ENCODE measurements at places on chromosomes 5 and 9.

GRCh38 chr9:82554381-82554780 is 508.6 kb downstream of the RASEF start:
- no peak for DNase-seq

GRCh38 chr9:87263291-87263690 is 234.4 kb upstream of the DAPK1 start:
- no peak for DNase-seq

- DNase-seq = no peak
Observed at GRCh38 chr9:112135706-112136105, 39.4 kb downstream of the SUSD1 start.

- no peak for DNase-seq
Observed at GRCh38 chr5:2168601-2169429, 286.1 kb upstream of the IRX4 start.

- DNase-seq = no peak
Observed at GRCh38 chr9:94511134-94511954, 43.5 kb upstream of the PCAT7 start.

- DNase-seq = peak; percentile 91
Observed at GRCh38 chr5:150946351-150946905, 41.6 kb upstream of the ZNF300 start.

DNA sequence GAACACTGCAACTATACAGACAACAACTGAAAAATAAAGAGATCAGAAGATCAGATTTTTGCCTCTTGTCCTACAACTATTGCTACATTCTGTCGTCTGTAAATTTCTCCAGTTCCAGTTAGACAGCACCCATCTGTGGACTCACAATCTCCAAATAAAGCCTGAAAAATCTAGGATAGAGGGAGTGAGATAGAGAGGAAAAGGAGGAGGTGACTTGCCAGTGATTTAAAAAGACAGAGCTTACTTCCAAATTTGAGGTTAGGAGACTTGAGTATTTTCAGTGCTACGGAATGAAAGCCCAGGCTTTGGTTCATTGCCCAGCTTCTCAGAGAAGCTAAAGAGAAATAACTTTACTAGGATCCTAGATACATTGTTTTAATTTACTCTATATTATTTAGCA is 63.6 kb downstream of the PTCD2 start:
- DNase-seq = no peak

DNA sequence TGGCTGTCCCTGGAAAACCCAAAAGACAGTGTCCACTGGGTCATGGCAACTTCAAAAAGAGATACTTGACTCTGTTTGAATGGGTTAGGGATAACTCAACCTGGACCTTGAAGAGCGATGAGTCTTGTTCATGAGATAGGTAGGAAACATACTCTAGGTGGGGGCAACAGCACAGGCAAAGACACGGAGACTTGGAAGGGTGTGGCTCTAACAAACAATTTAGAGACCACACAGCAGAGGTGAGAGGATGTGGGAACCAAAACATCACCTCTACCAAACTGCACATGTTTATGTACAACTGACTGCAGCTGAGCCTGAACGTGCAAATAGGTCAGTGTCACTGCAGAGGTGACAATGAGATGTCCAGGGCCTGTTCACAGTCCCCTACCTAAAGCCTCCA is 247.7 kb upstream of the ADRA1B start:
- no peak for DNase-seq

DNA sequence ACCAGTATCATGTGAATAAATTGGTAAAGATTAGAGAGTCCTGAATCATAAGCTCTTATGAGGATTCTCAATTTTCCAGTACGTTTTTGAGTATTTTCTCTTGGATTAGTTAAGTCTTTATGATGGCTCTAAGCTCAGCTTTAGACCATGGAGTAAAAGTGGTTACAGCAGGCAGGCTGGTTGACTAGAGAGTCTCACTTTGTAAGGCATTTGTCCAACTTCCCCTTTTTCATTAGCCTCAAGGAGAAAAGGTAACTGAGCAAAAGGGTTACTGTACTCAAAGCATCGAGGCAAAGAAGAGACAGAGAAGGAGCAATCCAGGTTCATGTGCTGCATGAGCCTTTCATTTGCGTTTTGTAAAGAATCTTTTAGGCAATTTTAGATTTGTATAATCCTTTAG is 8.5 kb downstream of the NOP16 start:
- no peak for DNase-seq

DNA sequence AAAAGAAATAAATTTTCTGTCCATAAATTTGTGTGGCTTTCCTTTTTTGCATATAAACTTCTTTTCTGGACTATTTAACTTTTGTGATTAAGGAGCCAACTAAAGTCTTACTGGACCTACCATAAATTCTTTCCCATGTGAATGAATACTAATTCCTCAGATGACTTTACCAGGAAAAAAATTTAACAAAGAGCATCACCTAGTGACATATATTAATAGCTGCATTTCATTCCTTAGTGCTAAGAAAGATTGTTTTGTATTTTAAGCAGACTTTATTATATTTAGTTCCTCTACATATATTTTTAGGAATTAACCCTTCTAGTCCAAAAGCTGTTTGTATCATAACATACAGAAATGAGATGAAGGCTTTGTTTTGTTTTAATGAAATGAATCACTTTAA is 64.4 kb downstream of the C9orf85 start:
- no peak for DNase-seq

DNA sequence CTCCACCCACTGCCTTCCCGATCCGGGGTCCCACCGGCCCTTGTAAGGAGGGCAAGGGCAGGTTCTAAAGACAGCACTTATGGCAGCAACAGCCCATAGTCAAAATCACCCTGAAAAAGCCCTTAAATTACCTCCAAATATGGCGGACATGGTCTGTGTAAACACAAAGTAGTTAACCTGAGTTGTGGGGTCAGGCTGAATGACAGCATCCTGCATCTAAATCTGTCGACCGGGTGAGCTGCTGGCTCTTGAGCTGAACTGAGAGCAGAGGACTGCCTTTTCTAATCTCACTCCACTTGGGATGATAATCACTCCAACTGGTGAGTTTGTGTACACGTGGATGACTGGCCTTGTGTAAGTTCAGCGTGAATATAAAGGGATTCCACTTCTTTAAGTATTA is 249.6 kb downstream of the DENND1A start:
- no peak for DNase-seq

DNA sequence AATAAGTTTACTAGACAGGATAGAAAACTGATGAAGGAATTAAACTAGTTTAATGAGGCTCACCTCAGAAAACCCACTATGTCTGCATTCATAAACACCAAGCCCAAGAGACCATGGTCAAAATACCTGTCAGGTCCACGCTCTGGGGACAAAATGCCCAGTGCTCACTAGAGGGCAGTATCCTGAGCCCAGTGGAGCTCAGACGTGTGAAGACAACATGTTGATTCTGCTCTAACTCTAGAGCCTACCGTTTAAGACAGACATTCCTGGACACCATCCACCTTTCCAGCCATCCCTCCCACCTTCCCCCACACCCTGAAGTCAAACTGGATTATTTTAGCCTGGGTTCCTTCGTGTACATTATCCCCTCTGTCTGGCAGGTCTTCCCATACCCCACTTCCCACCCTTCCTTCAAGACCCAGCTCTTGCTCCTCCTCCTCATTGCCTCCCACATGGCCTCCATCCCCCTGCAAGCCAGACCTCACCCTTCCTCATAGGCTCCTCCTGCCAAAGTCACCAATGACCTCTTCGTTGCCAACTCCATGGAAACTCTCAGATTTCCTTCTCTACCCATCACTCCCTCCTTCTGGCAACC is 142.3 kb upstream of the FSTL4 start:
- no peak for DNase-seq

GRCh38 chr5:137091472-137091871 is 407.7 kb downstream of the SPOCK1 start:
- DNase-seq = no peak

GRCh38 chr5:160342413-160342941 is 27.9 kb downstream of the C1QTNF2 start:
- DNase-seq = no peak

- DNase-seq = no peak
Observed at GRCh38 chr9:137252555-137253506, 1.7 kb downstream of the STPG3 start.

- no peak for DNase-seq
Observed at GRCh38 chr5:157959370-157959769, 100.4 kb upstream of the CLINT1 start.

DNA sequence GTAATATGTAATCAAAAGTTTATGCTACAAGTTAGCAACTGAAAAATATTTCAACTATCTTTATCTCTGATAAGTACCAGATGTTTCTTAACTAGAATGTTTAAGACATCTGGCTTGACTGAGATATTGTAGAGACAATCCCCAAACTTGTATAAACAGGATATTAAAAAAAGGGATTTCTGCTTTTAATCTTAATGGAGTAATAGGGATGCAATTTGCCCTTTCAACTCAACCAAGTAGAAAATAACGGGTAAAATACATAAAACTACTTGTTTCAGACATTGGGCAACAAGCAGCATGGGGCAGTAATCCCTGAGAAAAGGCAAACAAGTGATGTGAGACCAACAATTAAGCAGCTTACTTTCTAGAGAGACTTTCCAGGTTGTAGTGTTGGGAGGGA is 9.4 kb upstream of the ADAMTS12 start:
- DNase-seq = no peak

GRCh38 chr5:27010646-27011045 is 27.7 kb downstream of the CDH9 start:
- DNase-seq = no peak

DNA sequence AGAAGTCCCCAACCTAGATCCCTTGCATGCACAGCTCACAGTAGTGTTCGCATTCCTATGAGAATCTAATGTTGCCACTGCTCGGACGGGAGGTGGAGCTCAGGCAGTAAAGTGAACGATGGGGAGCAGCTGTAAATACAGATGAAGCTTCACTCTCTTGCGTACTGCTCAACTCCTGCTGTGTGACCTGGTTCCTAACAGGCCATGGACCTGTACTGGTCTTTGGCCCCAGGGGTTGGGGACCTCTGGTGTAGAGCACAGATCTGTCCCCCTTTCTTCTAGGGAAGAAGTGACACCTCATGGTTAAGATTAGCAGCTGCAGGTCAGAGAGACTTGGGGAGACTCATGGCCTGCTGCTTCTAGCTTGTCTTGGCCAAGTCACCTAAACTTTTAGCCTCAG is 7.1 kb downstream of the ARHGEF28 start:
- DNase-seq = no peak

DNA sequence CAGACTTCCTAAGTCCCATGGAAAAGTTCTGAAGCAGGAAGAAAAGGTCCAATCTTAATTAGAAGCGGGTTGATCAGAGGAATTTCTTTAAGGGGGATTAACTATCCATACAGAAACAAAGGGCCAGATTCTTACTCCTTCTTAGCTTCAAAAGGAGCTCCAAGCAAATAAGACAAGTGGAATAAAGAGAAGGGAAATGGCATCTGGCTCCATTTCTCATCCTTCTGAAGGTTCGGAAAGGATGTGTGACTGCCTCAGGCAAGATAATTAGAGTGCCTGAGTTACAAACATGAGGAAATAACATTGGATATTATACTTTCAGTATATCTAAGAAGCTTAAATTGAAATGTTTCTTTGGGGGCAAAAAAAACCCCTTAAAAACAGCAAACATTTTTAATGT is 88.1 kb upstream of the ADAMTS19 start:
- no peak for DNase-seq

GRCh38 chr9:36169708-36170107 is 520 bp downstream of the CCIN start:
- no peak for DNase-seq

- DNase-seq = peak; percentile 91
Observed at GRCh38 chr5:176837707-176838115, 27.4 kb downstream of the UNC5A start.

- no peak for DNase-seq
Observed at GRCh38 chr5:35032356-35032755, 15.4 kb downstream of the AGXT2 start.

DNA sequence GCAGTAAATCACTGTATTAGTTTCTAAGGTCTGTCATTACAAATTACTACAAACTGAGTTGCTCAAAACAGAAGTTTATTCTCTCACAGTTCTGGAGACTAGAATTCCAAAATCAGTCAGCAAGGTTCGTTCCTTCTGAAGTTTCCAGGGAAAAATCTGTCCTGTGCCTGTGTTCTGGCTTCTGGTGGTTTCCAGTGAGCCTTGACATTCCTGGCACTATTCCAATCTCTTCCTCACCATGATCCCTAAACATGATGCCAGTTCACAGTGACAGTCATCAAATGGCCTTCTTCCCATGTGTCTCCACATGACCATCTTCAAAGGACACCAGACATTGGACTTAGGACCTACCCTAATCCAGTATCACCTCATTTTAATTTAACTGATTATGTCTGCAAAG is 351.4 kb downstream of the PLK2 start:
- no peak for DNase-seq

GRCh38 chr9:114153761-114154599 is 1.4 kb upstream of the COL27A1 start:
- DNase-seq = no peak

DNA sequence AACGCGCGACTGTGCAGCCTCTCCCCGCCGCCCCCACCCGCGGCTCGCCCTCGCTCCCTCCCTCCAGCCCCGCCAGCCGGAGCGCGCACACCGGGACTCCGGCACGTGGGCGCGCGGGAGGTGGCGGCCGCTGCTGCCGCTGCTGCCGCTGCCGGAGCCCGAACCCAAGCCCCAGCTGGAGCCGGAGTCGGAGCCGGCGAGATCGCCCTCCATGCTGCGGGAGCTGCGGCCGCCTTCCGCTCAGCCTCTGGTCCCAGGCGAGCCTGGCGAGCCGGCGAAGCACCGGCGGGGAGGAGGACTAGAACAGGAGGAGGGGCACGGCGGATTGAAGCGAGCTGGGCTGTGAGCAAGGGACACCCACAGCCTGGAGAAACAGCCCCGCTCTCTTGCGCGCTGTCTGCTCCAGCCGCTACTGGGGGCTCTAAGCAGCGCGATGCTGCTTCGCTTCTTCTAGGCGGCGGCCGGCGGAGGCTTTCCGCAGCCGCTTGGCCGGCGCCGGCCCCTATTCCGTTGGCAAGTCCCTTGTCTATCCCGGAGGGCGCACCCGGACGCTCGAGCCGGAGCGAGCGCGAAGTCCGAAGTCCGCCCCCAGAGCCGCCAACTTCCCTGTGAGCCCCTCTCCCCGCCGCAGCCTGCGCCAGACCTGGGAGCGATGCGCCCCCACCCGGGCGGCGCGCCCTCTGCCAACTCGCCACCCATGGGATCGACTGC is 598.7 kb upstream of the SGCD start:
- peak; percentile 85 for DNase-seq

DNA sequence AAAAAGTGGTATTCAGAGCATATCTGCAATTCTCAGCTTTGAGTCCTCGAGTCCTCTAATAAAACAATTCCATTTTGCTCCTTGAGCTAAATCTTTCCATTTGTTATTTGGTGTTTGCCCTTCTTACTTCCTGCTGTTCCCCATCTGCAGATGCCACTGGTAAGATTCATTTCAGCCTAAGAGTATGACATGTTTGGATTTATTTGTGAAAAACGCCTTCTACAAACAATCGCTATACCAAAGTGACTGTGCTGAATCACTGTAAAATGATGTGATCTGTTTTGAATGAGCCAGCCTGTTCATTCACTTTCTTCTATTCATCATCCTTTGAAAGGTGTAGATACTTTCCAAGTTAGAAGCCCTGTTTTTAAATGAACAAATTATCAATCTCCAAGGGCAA is 27.7 kb downstream of the KCTD16 start:
- no peak for DNase-seq

Measured in left forelimb (tissue), 1 donor.